Stimulated activated CD8-positive, alpha-beta memory T cell treated with anti-CD3 and anti-CD28 coated beads, Interleukin-4, amount 100 ng/mL, for 48 hours (primary cell): ENCODE measurements at places on chromosomes 6 and 20.
A peak's percentile ranks its signal among the peaks of the same experiment; 100 is the strongest.

- no peak for DNase-seq
These were observed 24.4 kb downstream of the ARG1 start for GRCh38 chr6:131597446-131597845.

DNA sequence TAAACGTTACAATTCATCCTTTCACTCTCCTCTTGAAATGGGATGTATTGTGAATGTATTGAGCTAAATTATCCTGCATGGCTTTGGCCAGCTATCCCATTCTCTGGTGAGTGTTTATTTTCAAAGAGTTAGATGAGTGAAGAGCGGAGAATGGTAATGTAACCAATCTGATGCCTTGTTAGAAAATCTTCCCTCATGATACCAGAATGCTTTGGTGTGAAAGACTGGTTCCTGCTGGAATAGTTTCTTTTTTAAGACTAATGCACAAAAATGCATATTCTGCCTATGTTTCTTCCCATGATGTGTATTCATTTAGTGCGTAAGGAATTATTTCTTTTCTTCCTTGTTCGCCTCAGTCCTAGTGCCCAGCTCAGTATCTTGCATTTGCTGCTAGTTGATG lies 506.7 kb downstream of the PRKN start:
- no peak for DNase-seq

- DNase-seq = no peak
These were observed 147.1 kb downstream of the EPHA7 start for GRCh38 chr6:93272211-93272610.

DNA sequence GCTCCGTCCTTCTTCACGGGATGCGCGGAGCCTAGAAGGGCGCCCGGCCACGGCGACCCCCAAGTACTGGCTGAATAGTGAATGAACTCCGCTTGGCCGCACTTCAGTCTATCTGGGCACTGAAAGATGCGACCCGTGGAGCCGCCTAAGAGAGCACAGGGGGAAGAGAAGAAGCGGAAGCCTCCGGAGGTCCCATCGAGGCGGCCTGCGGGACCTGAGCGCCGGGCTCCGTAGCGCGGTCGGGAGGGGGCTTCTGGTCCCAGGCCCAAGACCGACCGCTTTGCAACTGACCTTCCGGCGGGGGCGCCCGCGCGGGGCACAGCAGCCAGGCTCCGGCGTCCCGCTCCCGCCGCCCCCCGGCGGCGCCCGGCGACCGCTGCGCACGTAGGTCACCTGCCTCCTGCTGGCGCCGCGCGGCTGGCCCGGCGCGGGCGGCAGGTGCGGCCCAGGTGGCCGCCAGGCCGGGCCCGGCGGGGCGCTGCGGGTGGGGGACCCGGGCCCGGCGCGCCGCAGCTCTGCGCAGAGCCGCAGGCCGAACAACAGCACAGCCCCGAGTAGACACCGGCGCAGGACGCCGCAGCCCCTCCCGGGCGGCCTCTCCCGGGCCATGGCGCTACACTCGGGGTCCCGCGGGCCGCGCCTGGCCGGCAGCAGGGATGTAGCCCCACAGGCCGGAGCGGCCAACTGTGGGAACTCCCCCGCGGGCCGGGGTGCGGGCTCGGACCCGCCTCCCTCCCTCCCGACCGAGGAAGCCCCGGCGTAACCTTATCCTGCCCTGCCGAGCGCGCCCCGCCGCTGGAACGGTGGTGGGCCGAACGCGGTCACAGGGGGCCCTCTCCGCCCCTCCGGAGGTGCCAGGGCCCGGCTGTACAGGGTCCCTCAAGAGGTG lies at the start of gene METTL24:
Gene METTL24 (minus strand): TSS at position 686 of the 889 bp plus-strand sequence. CDS start 77 bp downstream, at position 609.
- peak; percentile 29 for DNase-seq

- no peak for DNase-seq
These were observed 68.6 kb downstream of the LCA5 start for GRCh38 chr6:79468587-79468986.
